ENCODE measurements at places on chromosomes 12 and 14.

DNA sequence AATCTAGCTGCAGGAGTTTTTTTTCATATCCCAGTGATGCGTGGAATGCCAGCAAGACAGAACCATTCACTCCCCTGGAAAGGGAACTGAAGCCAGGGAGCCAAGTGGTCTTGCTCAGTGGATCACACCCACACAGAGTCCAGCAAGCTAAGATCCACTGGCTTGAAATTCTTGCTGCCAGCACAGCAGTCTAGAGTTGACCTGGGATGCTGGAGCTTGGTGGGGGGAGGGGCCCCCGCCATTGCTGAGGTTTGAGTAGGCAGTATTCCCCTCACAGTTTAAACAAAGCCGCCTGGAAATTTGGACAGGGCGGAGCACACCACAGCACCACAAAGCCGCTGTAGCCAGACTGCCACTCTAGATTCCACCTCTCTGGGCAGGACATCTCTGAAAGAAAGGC is 86.9 kb upstream of the STXBP6 start:
- no peak for DNase-seq

DNA sequence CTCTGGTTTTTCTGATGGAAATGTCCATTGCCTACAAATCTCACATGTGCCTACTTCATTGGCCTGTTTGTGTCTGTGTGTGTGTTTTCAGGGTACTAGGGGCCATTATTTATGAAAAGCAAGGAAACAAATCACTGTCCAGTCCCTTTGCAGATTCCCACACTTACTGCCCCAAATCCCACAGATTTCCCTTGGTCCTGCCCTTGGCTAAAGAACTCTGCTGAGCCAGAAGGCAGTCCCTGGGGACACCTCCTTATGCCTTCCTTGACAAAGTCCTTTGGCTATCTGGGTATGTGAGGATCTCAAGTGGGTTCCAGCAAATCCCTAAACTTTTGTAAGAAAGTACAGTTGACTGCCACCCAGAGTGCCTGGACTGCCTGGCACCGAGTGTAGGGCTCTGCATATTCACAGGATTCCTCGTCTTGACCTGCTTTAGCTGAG is 388.1 kb downstream of the BCAT1 start:
- no peak for DNase-seq

DNA sequence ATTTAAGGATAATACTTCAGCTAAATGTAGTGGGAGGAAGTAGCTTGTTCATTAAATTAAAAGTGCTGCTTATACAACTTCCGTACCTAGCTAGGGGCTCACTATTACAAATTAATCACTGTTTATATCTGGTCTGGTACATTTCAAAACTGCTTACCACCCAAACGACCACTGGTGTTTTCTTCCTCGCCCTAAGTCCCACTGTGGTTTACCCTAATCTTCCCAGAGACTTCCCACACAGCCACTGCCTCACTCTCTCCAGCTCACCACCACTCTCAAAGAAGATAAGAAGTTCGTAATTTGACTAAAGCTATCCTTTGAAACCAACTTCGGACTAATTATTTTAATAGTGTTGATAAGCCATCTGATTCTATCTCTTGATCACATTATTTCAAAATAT is 62.6 kb downstream of the PLXNC1 start:
- DNase-seq: no peak

GRCh38 chr12:39830171-39830570 is 210.6 kb upstream of the ABCD2 start:
- no peak for DNase-seq

GRCh38 chr14:21748869-21749303 is 75.3 kb upstream of the OR4E1 start:
- DNase-seq: peak; percentile 70

GRCh38 chr12:41188058-41188840 is at the start of gene PDZRN4:
Gene PDZRN4, plus strand, starts transcription at chr12:41188320.
- DNase-seq: no peak

GRCh38 chr12:95874452-95874851 is 15.7 kb downstream of the SNRPF start:
- DNase-seq: no peak

GRCh38 chr12:98127336-98127679 is 388.1 kb upstream of the TMPO start:
- no peak for DNase-seq

DNA sequence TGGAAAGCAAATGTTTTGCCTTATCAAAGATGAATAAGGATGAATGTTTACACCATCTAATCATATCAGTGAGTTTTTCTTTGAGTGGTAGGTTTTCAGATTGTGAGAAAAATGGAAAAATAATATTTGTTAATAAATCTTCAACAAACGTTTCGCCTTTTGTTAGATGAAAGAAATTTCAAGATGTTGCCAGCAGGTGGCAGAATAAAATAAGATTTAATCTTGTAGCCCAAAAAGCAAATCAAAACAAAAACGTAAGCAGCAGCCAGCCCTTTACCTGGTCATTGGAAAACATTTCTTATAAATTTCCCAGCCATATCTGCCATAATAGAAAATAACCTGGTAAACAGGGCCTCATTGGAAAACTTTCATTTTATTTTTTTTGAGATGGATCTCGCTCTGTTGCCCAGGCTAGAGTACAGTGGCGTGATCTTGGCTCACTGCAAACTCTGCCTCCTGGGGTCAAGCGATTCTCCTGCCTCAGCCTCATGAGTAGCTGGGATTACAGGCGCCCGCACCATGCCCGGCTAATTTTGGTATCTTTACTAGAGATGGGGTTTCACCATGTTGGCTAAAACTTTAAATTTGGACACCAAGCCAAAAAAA is 15.4 kb upstream of the TMEM120B start:
- DNase-seq: no peak

DNA sequence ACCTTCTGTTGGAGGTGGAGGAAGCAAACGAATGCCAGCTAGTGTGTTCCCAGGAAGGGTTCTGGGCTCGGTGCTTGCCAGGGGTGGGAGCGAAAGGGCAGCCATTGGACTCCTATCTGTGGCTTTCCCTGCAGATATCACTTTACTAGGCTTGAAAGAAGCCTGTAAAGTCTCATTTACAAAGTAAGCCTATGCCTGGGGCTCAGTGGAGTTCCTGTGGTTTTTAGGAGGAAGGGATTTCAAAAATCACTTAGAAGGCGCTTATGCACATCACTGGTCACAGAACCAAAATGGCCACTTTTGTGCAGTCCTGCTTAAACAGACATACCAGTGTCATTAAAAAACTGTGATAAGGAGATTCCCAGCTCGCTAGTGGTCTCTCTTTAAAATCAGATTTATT is 22.7 kb downstream of the CLMN start:
- DNase-seq: no peak

- DNase-seq: no peak
These were observed 22.3 kb downstream of the HDAC7 start for GRCh38 chr12:47797441-47797840.

GRCh38 chr14:87252103-87252502 is 740.9 kb downstream of the GALC start:
- no peak for DNase-seq

- no peak for DNase-seq
These were observed 77.3 kb upstream of the RTL1 start for GRCh38 chr14:100980823-100981222.

DNA sequence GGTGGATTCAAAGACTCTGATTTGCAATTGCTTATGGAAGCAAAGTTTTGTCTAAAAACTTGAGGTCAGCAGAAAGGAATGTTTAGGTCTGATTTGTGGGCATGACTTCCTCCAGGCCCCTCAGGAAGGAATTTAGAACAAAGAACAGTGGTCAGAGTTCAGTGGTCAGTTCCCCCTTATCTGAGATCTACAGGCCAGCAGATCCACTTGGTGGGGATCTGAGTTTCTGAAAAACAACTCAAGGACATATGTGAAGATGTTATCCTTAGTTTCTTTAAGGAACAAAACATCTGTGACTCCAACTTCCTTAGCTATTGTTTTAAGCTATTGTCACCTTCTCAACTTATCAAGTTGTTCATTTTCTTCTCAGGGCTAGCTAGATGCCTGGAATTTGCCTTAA is 28.0 kb upstream of the NAA30 start:
- DNase-seq: no peak

GRCh38 chr12:24045816-24046257 is 96.4 kb upstream of the SOX5 start:
- no peak for DNase-seq

- peak; percentile 48 for DNase-seq
These were observed 1.8 kb upstream of the FBXO21 start for GRCh38 chr12:117192057-117192456.

- DNase-seq: no peak
These were observed 206.5 kb downstream of the TTC8 start for GRCh38 chr14:89030921-89031320.

- no peak for DNase-seq
These were observed 117.1 kb downstream of the SYT10 start for GRCh38 chr12:33322519-33322918.

- DNase-seq: no peak
These were observed 28.9 kb downstream of the ESR2 start for GRCh38 chr14:64265222-64265621.

GRCh38 chr12:53982648-53983567 is 2.0 kb upstream of the HOXC10 start:
- DNase-seq: no peak

DNA sequence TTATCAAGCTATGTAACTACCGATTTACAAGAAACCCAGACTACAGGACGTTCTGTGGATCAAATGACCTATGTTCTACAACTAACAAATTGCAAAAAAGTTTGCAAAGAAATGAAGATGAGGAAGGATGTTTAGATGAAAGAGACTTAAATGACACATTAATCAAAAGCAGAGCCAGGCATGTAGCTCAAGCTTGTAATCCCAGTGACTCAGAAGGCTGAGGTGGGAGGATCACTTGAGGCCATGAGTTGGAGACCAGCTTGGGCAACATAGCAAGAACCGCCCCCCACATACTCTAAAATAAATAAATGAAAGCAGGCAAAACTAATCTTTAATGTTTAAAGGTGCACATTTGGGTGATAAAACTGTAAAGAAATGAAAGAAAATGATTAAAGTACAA is 331.9 kb downstream of the BTG1 start:
- DNase-seq: no peak

GRCh38 chr12:48795550-48796455 is 6.9 kb upstream of the ADCY6 start:
- DNase-seq: peak; percentile 79

DNA sequence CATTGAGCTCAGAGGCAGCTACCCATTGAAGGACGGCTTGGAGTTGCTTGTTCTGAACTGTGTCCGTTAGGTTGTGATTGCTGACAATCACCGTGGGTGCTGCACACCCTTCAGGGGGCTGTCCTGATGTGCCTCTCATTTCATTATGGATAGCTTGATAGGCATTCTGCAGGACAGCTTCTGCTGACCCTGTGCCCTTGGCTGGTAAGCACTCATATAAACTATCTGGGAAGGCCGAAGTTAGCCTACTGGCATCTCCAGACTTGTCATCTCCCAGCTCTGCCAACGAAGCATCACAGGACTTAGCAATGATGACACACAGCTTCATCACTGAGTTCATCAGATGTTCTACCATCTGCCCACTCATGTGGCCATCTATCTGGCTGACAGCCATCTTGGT is 22.3 kb downstream of the AKAP3 start:
- DNase-seq: no peak

DNA sequence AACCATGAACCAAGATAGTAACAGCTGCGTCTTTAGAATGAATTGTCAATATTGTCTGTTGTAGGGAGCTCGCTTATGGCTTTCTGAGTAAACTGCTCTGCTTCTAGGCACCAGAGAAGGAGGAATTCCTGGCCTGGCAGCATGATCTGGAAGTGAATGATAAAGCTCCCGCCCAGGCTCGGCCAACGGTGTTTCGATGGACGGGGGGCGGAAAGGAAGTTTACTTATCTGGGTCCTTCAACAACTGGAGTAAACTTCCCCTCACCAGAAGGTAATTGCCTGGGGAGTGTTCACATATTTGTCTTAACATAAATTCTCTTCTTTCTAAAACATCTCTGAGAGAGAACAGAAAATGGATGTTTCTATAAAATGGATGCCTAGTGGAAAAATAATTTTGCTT is 4.3 kb downstream of the PRKAB1 start:
- no peak for DNase-seq

DNA sequence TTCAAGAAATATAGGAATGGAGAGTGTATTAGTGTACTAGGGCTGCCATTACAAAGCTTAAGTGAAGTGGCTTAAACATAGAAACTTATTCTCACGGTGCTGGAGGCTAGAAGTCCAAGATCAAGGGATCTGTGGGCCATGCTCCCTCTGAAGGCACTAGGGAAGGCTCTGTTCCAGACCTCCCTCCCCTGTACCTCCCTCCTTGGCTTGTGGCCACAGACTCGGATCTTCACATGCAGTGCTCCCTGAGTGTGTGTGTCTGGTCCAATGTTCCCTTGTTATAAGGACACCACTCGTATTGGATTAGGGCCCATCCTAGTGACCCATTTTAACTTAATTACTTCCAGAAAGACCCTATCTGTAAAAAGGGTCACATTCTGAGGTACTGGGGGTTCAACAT is 225.6 kb downstream of the VRK1 start:
- no peak for DNase-seq

DNA sequence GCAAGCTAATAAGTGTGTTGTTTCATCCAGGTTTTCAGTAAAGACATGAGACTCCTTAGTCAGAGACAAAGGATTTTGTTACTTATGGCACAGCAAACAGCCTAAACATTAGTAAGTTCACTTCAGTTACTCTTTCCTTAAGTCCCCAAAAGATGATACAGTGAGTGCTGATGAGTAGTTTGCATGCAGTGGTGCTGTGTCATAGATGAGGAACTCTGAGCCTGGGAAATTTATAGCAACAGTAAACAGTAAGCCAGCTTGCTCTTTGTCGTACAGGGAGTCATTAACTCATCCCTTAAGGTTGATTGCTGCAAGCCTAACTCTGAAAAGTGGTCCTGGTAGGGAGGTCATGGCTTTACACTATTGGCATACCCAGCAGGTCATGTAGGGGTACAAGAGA is 208.6 kb upstream of the OR4E1 start:
- no peak for DNase-seq

- no peak for DNase-seq
These were observed 46.2 kb downstream of the GALNT8 start for GRCh38 chr12:4766445-4766844.

GRCh38 chr12:114751712-114752111 is 67.7 kb upstream of the TBX3 start:
- DNase-seq: no peak

GRCh38 chr12:92438641-92439419 is 264.0 kb upstream of the PLEKHG7 start:
- no peak for DNase-seq
